ENCODE measurements at places on chromosomes 1 and 21.

DNA sequence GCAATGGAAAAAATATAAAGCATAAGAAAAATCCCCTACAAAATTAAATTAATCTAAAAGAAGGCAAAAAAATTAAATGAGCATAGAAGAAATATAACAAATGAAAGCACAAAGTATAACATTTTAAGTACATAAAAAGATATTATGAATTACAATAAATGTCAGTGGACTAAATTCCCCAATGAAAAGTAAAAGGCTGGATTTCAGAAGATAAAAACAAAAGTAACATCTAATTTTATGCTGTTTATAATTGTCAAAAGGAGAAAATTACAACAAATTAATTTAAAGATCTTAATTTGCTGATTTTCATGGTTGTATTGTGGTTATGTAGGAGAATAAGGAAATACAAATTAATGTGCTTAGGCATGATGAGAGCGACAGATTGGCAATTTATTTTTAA is 92.8 kb downstream of the NGF start:
- no peak for DNase-seq

DNA sequence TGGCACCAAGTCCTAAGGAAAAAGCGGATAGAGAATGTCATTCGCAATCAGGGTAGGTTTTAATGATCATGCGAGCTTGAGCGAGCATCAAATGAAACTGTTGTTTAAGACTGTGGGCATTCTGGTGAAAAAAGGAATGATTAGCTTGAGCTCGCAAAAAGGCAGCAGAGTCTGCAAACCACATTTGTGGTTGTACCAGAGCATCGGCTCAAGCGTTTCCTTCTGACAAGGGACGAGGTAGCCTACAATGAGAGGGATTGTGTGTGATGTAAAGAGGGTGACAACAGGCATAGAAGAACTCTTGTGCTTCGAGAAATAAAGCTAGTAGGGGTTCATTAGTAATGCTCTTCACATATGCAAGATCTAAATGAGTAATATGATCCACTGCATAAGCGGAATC is 11.1 kb upstream of the CD48 start:
- no peak for DNase-seq

GRCh38 chr1:6490181-6491080 is 1.0 kb downstream of the PLEKHG5 start:
- DNase-seq, result no peak

- no peak for DNase-seq
Observed at GRCh38 chr1:27074175-27074780, 61.6 kb upstream of the TENT5B start.

- no peak for DNase-seq
Observed at GRCh38 chr1:14334336-14335176, 263.9 kb upstream of the KAZN start.

- no peak for DNase-seq
Observed at GRCh38 chr1:61116421-61116820, 34.1 kb downstream of the NFIA start.

DNA sequence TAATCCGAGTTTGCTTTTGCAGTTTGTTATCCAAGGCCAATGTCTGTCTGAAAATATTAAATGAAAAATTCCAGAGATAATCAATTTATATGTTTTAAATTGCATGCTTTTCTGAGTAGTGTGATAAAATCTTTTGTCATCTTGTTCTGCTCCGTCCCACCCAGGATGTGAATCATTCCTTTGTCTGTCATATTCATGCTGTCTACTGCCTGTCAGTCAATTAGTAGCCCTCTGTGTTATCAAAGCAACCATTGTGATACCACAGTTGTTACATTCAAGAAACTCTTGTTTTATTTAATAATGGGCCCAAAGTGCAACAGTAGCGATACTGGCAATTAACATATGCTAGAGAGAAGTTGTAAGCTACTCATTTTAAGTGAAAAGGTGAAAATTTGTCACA is 819.3 kb downstream of the BRINP3 start:
- no peak for DNase-seq

DNA sequence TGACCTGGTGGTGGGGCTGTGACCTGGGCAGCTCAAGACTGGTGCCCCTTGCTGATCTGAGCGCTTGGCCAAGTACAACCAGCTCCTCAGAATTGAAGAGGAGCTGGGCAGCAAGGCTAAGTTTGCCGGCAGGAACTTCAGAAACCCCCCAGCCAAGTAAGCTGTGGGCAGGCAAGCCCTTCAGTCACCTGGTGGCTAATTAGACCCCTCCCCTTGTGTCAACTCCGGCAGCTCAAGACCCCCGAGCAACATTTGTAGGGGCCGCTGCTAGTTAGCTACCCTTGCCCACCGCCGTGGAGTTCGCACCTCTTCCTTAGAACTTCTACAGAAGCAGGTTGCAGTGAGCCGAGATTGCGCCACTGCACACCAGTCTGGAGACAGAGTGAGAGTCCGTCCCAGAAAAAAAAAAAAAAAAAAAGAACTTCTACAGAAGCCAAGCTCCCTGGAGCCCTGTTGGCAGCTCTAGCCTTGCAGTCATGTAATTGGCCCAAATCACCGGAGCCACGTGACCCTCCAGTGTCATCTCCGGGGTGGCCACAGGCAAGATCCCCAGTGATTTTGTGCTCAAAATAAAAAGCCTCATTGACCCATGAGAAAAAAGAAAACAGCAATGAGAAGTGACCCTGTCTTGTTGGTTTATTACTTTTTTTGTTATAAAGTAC is 39.3 kb upstream of the LGALS8 start:
- no peak for DNase-seq

GRCh38 chr1:47727051-47727696 is 270.0 kb downstream of the TRABD2B start:
- DNase-seq, result no peak

DNA sequence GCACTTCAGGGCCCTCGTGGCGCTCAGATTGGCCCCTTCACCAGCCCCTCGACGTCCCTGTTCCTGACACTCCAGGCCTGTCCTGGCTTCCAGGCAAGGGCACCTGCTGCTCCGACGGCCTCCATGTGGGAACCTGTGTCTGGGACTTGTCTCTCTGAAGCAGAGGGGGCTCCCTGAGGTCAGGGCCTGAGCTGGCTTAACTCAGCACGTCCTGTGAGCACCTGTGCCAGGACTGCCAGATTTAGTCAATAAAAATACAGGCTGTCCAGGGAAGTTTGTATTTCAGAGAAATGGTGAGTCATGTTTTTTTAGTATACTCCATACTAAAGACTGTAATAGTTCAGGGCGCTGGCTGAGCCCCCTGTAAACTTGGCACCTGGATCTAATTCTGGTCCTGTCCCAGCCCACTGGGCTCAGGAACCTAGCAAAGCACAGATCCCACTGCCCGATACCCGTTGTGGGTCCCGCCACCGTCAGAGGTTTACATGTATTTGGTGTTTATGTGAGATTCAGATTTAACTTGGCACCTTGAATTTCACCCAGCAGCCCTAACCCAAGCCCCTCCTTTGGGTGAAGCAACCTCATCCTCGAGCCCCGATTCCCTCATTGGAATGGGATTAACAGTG is 109.9 kb upstream of the IFFO2 start:
- no peak for DNase-seq
